ENCODE measurements at places on chromosomes 1 and 21. TPM values are rescaled to one million over a fixed set of nuclear protein-coding genes. Genes with fewer than 3 reads are reported as not detected.

Gene TEDDM1
- total RNA-seq, result not detected

- DNase-seq, result no peak
Measured at GRCh38 chr1:244458781-244459180, 2.3 kb upstream of the CATSPERE start.

DNA sequence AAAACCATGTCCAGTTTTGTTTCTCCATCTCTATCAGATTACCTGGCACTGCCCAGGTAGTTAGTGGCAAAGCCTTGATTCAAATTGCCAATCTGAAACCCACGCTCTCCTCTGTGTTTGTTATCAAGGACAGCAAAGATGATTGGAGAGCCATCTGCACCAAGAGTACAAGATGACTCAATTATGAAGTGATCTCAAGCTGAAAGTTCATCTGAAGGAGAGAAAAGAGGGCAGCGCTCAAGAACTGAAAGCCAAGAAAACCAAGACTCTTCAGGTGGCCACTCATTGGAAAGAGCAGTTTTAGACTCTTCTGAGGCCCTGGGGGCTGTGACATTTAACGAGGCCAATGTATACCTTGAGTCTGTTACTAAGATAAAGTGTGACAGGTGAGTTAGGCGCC is 13.8 kb downstream of the RXRG start:
- DNase-seq, result no peak

DNA sequence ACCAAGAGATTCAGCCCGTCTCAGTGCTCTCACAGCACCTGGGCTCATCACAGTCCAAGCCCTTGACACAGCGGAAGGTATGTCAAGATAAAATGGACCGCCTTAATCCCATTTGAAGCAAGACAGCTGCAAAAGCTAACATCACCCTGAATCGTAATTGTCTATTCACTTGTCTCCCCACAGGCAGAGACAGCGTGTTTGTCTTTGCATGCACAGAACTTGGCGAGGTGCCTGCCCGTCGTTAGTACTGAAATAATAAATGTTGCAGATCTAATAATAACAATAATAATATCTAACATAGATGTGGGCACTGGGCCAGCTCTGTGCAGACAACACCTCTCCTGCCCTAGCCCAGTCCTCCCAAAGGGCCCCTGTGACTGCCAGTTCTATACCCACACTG is 271.7 kb downstream of the NPHP4 start:
- DNase-seq, result peak; percentile 14

- no peak for DNase-seq
Measured at GRCh38 chr1:9723926-9724325, 72.4 kb downstream of the PIK3CD start.

DNA sequence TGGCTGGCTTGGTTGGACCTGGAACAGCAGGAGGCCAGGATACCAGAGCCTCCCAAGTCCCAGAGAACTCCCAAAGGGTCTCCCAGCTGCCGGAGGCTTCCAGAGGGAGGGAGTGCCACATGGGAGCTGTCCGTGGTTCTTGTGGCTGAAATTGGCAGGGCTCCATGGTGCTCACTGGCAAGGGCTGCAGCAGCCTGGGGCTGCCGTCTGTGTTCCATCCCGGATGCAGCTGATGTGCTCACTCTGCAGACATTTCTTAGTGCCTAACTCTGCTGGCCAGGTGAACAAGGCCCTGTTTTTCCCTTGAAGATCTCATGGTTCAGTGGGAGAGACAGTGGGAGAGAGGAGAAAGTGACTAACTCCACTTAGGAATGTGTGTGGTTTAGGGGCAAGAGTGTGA is 261.1 kb downstream of the CAMTA1 start:
- peak; percentile 71 for DNase-seq

GRCh38 chr1:43039228-43040055 is 80.8 kb upstream of the SLC2A1 start:
- no peak for DNase-seq
